ENCODE measurements at places on chromosomes 5 and 9.

DNA sequence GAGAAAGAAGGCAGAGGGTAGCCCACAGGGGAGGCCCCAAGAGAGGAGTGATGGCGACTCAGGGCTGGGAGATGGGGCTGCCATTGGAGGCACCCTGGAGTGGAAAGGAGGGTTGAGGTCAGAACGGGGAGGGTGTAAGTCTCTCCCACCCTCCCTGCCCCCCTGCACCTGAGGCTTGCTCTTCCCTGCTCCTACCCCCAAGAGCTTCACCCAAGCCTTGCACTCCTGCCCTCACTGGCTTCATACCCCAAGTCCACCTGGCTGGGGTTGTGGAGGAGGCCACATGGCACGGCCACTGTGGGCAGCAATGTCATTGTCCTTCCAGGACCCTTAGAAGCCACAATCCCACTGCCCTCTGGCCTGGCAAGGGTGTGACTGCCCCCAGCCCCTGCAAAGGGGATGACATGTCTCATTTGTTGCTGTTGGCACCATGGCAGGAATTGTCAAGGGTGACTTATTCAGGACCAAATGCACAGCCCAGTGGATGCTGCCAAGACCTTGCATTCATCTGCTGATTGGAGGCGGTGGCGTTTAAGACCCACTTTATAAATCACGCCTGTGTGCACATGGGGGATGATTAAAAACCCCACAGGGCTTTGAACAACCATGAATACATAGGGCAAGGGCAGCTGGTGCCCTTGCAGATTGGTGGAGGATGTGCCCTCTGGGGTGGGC lies 47.6 kb upstream of the RNU6ATAC start:
- peak; percentile 0 for DNase-seq

GRCh38 chr5:98899456-98899855 lies 29.4 kb downstream of the CHD1 start:
- DNase-seq: no peak

DNA sequence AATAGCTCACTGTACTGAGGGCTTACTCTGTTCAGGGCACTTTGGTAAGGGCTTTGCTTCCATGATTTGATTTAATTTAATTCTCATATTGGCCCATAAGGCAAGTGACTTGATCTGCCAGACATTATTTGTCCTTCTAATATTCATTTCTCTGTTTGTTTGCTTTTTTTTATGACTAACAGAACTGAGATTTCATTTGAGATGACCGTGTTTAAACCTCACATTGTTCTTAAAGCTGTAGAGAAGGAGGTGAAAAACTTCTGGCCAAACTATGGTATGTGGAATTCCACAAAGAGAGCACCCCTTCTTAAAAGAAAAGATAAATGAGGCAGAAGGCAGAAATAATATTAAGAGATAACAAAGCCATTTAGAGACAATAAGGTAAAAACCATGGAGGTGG lies 775.6 kb upstream of the ACO1 start:
- DNase-seq: no peak

DNA sequence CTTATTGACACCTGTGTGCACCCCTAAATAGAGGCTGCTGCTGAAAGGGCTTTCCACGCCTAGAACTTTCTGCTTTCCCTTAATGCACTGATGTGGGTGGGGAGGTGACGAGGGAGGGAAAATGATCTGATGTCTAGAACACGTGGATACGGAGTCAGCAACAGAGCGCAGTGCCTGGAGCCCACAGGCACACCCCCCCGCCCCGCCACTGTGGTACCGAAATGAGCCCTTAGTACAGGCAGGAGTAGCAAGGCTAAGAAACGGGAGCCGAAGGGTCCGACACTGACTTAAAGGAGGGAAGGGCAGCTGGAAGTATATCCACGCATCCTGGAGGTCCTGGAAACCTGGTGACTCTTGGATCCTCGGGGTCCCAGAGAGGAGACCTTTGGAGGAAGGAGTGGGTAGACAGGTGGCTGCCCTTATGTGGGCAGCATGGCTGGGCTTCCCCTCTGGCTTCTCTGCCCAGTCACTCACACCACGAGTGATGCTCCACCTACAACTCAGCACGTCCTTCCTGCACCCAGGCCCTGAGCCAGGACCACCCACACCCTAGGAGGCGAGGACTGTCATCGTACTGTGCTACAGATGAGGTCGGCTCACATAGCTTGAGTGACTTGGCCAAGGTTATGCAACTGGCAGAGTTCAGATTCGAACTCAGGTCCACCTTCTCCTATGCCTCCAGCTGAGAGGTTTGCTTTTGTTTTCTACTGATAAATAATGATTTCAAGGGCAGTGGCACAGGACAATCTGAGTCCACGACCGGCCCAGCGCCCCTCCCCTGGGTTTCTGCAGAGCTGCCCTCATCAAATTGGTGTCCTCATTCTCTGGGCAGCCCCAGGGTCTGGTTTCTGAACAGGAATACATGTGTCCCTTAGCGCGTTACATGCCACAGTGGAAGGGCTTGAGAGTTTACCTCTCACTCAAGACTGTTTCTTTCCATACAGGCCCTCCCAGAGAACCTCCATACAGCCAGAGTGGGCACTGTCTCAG lies 4.7 kb upstream of the VAV2 start:
- no peak for DNase-seq

- DNase-seq: no peak
Measured at GRCh38 chr9:28915202-28915930, 1342.1 kb upstream of the C9orf72 start.

DNA sequence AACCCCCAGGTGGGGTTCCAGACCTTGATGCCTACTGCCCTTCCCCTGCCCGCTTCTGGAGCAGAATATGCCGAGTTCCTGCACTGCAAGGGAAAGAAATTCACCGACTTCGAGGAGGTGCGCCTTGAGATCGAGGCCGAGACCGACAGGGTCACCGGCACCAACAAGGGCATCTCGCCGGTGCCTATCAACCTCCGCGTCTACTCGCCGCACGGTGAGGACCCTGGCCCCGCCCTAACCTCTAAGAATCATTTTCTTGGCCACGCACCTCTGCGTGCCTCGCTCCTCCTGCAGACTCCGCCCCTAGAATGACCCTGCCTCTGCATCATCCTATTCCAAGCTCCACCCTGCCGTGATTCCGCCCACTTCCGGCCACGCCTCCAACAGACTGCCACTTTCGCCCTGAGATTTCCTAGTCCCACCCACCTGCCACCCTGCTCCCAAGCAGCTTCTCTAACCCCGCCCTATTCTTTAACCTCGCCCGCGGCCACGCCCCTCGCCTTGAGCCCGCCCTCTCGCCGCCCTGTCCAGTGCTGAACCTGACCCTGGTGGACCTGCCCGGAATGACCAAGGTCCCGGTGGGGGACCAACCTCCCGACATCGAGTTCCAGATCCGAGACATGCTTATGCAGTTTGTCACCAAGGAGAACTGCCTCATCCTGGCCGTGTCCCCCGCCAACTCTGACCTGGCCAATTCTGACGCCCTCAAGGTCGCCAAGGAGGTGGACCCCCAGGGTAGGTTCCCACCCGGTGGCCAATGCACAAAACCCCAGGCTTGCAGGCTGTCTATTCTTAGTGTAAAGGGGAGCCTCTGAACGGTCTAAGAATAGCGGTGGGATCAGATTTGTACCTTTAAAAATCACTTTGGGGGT lies 15.6 kb downstream of the DNM1 start:
- DNase-seq: peak; percentile 96

- DNase-seq: no peak
Measured at GRCh38 chr5:177105691-177106476, 19.2 kb downstream of the FGFR4 start.

- no peak for DNase-seq
Measured at GRCh38 chr5:109829331-109829730, 139.6 kb downstream of the MAN2A1 start.

DNA sequence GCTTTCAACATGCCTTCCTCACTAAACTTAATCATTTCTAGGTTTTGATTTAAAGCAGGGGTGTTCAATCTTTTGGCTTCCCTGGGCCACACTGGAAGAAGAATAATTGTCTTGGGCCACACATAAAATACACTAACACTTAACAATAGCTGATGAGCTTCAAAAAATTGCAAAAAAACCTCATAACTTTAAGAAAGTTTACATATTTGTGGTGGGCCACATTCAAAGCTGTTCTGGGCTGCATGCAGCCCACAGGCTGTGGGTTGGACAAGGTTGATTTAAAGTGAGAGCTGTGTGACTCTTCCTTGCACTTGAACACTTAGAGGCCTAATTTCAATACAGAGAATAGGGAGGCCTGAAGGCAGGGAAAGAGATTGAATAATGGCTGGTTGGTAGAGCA lies 598.3 kb downstream of the EFNA5 start:
- DNase-seq: no peak

GRCh38 chr5:35803191-35803651 lies 53.5 kb upstream of the IL7R start:
- DNase-seq: peak; percentile 53

GRCh38 chr9:754150-754931 lies 87.2 kb upstream of the DMRT1 start:
- no peak for DNase-seq

- DNase-seq: peak; percentile 35
Measured at GRCh38 chr5:150801117-150801927, 22.8 kb downstream of the SMIM3 start.

DNA sequence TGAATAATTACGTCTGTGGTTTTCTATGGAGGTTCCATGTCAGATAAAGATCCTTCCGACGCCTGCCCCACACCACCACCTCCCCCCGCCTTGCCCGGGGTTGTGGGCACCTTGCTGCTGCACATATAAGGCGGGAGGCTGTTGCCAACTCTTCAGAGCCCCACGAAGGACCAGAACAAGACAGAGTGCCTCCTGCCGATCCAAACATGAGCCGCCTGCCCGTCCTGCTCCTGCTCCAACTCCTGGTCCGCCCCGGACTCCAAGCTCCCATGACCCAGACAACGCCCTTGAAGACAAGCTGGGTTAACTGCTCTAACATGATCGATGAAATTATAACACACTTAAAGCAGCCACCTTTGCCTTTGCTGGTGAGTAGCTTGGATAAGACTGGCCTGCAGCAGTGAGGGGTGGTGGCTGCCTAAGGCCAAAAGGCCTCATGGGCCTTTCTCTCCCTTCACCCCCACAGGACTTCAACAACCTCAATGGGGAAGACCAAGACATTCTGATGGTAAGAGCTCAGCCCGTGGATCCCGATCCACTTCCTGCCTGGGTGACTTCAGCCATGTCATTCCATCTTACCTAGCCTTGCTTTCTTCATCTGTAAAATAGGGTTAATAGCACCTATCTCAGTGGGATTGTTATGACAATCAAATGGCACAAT lies at the start of gene IL3:
TSS of gene IL3 (plus strand) at position 155 of the 661 bp plus-strand sequence. CDS start at position 207, 52 bp downstream.
- no peak for DNase-seq

GRCh38 chr5:93221-93980 lies 1.4 kb downstream of the PLEKHG4B start:
- no peak for DNase-seq

- DNase-seq: no peak
Measured at GRCh38 chr5:11992518-11992917, 88.3 kb upstream of the CTNND2 start.

GRCh38 chr5:98627121-98627520 lies 146.3 kb upstream of the RGMB start:
- no peak for DNase-seq

- DNase-seq: peak; percentile 85
Measured at GRCh38 chr5:141681695-141682641, at the start of gene ARAP3. ARAP3 (minus strand) TSS chr5:141682230; CDS start chr5:141680486, 1,744 bp downstream.

DNA sequence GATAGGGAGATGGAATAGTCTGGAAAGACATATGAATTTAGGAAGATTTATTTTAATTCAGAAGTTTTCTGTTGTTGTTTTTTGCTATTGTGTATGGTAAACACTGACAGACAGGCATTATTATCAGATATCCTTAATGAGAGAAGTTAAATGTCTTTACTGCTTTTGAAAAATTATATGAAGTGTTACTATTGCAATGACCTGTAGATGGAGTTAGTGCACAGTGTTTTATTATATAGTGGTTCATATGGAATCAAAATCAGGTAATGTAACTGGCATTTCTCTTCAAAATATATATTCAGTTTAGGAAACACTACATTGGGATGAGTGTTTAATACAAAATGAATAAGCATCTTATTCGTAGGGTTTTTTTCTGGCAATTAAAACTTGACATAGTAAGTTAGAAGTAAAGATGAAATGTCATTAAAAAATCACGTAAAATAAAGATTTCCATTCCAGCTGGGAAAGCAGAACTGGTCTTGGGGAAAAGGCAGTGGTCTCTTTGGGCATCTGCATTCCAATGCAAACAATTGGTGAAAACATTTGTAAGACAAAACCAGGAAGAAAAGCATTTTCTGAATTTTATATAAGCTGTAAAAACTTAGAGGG lies 3.9 kb downstream of the GABRA1 start:
- no peak for DNase-seq

- DNase-seq: no peak
Measured at GRCh38 chr9:120394058-120394669, 185.8 kb downstream of the CDK5RAP2 start.

- DNase-seq: no peak
Measured at GRCh38 chr9:24502206-24502937, 43.3 kb downstream of the IZUMO3 start.

- DNase-seq: no peak
Measured at GRCh38 chr5:172830876-172831662, 3.0 kb upstream of the ERGIC1 start.

DNA sequence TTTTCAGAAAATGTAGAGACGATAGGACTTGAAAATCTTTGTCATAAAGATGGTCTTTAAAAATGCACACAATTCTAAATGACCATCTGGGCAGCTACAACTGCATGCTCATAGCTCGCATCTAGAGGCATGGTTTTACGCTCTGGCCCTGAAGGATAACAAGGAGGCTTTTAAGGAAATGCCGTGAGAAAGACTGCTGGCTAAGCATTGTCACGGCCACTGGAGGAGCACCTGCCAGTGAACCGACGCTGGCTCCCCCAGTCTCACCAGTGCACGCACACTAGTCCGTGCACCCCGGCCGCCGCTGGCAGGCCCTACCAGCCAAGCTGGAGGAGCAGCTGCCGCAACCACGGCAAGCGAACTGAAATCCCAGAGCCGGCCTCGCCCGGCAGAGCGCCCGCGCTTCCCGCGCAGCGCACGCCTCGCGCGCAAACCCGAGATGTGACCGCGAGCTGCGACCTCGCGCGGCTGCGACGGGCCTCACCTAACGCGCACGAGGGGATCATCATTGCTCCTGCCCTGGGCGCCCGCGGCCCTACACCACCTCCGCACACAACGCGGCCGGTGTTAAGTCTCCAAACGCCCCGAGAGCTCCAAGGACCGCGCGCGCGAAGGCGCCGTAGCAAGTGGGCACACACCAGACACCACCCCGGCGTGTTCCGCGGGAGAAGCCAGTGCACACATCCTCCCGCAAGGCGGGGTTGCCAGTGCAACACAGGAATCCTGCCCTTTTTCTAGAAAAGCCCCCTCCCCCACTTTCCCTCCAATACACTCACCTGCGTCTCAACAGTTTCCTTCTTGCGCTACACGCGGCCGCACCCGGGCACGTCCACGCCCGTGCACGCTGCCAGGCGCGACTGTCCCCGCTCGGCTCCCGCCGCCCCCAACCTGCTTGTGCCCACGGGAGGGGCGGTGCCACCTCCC lies 5.3 kb downstream of the ELAVL2 start:
- DNase-seq: peak; percentile 17

- peak; percentile 87 for DNase-seq
Measured at GRCh38 chr9:134738869-134739659, 97.5 kb downstream of the COL5A1 start.

- DNase-seq: no peak
Measured at GRCh38 chr5:154384480-154385235, 61.1 kb upstream of the SAP30L start.

- DNase-seq: peak; percentile 33
Measured at GRCh38 chr5:143019614-143020515, 249.7 kb downstream of the ARHGAP26 start.

GRCh38 chr9:621201-621855 lies 220.2 kb upstream of the DMRT1 start:
- no peak for DNase-seq

GRCh38 chr9:88988796-88989641 lies 2.2 kb upstream of the S1PR3 start:
- DNase-seq: no peak

Data from BE2C (cell line).